Heart right ventricle (tissue), 16 donors: ENCODE measurements at places on chromosomes 1 and 21. TPM values are rescaled to one million over a fixed set of nuclear protein-coding genes. Genes with fewer than 3 reads are reported as not detected.

Gene ATP1A2
- 167 TPM for total RNA-seq

- DNase-seq, result no peak
Measured at GRCh38 chr1:22769932-22770331, 59.3 kb downstream of the EPHB2 start.

- DNase-seq, result no peak
Measured at GRCh38 chr1:10652626-10653025, 143.8 kb downstream of the CASZ1 start.

- no peak for DNase-seq
Measured at GRCh38 chr1:63960326-63960725, 186.5 kb downstream of the ROR1 start.

DNA sequence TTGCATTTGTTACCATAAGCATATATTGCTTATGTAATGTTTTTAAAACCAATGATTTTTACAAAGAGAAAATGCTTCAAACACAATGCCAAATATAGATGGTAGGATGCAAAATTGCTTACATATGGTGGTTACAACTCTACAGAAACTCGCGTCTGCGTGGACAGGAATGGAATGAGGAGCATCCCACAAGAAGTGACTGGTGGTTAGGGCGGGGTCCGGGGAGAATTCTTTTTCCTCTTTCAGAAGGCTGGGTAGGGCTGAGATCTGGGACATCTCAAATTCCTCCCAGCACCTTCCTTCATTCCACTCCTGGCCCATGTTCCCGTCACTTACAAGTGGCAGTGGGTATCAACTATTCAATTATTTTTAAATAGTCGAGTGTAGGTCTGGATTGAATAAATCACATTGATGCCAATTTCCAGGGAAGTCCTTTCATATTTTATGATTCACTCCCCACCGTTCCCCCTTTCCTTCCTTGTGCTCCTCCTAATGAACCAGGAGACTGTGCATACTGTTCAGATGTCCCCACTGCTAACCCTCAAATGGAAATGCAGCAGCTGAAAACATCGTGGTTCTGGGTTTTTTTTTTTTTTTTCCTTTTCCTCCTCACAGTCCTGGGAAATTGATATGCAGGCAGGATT is 174.5 kb upstream of the POU3F1 start:
- DNase-seq, result no peak
